ENCODE measurements at places on chromosomes 13 and 19. TPM values are rescaled to one million over a fixed set of nuclear protein-coding genes. Genes with fewer than 3 reads are reported as not detected.

GSX1 gene
- not detected for total RNA-seq

ZNF790 gene
- total RNA-seq = not detected

B3GNT3 gene
- not detected for total RNA-seq

DNA sequence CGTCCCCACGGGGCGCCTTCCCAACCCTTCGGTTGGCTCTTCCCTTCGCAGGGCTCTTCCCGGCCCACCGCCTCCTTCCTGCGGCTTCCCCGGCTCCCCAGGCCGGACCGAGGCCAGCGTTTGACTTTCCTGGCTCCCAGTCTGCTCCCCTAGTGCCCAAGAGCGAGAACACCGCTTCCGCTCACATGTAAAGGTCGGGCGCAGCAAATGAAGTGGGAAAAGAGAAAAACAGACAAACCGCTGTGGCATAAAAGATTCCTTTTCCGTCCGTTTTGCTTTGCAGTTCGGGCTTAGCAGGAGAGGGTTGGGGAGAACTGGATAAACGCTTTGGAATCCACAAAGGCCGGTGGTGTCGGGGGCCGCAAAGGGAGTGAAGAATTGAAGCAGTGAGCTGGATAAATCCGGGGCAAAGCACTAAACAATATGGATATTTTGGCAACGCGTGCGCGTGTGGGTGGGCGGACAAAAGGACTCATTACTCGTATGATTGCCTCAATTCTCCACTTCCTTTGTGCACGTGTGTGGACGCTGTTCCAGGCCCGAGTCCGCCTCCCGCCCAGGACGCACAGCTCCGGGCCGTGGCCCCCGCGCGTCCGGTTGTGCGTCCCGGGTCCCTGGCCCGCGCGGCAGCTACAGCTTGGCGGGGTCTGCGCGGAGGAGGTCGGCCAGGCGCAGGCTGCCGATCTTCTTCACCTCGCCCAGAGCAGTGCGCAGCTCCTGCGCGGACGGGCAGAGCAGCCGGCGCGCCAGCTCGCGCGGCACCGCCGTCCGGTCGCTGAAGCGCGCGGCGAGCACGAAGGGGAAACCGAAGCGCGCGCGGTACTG lies 8.6 kb upstream of the CDX2 start:
- H3K4me1 ChIP-seq = no peaks in the 10 kb centered on the region
- no peaks in the 10 kb centered on the region for H3K36me3 ChIP-seq
- no peak for DNase-seq
- H3K27ac ChIP-seq = no peak overlapping the region

GRCh38 chr13:36981156-36981743 lies 17.9 kb downstream of the ALG5 start:
- no peak overlapping the region for H3K4me3 ChIP-seq
- peaks cover 46% of the 10 kb centered on the region for H3K36me3 ChIP-seq
- peaks cover 16% of the 10 kb centered on the region for H3K4me1 ChIP-seq
- no peak overlapping the region for H3K27ac ChIP-seq
- H3K27me3 ChIP-seq = no peaks in the 10 kb centered on the region
- no peak for DNase-seq
